HuH-7 (cell line): ENCODE measurements at places on chromosomes 12 and 14.

DNA sequence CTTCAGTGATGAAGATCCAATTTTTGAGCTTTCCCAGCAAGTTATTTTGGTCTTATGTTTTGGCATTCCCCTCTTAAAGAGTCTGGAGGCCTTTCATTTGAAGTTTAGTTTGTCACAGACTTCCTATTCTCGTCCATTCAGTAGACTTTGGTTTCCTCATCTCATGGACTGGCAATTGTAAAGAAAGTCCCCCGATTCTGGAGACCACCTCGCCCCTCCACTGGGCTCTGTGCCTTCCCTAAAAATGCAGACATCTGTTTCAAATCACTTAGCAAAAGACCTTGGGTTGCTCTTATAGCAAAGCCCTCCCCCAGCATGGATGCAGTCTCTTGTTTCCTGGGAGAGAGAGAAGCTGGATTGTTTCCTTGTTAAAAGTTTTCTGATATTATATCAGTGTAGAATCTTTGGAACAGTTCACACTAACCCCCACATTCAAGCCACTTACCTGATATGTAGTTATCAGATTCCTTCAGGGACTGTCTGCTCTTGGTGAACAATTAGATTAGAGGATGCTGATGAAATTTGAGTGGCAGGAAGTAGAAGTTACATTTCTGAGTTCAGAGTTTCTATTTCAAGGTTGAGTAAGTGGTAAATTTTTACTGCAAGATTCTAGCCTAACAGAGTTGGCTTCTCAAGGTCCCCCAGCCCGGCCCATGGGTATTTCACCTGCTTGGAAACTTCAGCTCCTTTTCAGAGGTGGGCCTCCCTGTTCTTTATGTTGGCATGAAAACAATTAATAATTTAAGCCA lies 56.3 kb downstream of the PLXNC1 start:
- DNase-seq, result no peak

GRCh38 chr12:105461271-105461943 lies 130.9 kb downstream of the C12orf75 start:
- DNase-seq, result no peak

DNA sequence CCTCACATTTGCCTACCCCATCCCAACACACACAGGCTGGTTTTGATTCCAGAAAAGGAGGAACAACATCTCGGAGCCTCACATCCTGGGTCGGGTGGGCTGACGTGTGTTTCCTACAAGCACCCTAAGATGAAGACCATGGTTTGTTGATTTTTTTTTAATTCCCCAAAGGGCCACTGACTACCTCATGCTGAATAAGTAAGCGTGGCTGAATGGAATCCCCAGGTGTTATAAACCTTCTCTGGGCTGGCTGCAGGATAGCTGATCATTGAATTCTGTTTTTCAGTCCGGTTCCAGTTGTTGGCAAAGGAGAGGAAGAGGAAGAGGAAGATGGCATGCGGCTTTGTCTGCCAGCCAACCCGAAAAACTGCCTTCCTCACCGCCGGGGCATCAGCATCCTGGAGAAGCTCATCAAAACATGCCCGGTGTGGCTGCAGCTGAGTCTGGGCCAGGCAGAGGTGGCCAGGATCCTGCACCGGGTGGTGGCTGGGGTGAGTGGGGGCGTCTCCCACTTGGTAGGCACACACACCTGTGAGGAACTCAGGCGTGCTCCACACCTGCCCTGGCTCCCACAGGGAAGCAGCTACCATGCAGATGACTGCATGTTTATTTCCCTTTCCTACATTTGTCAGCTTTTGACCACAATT lies 42.0 kb downstream of the RIN3 start:
- no peak for DNase-seq

- DNase-seq, result no peak
Observed at GRCh38 chr14:93962701-93963601, 13.4 kb downstream of the ASB2 start.

GRCh38 chr12:57755454-57756372 lies 810 bp downstream of the MARCHF9 start:
- peak; percentile 62 for DNase-seq

GRCh38 chr12:51362307-51362706 lies 15.8 kb upstream of the CELA1 start:
- DNase-seq, result no peak

GRCh38 chr12:49954863-49955830 lies 4.6 kb downstream of the AQP2 start:
- no peak for DNase-seq

- DNase-seq, result peak; percentile 59
Observed at GRCh38 chr14:104797115-104798044, 1.8 kb upstream of the AKT1 start.

- no peak for DNase-seq
Observed at GRCh38 chr14:91520138-91520537, 10.0 kb upstream of the PPP4R3A start.

DNA sequence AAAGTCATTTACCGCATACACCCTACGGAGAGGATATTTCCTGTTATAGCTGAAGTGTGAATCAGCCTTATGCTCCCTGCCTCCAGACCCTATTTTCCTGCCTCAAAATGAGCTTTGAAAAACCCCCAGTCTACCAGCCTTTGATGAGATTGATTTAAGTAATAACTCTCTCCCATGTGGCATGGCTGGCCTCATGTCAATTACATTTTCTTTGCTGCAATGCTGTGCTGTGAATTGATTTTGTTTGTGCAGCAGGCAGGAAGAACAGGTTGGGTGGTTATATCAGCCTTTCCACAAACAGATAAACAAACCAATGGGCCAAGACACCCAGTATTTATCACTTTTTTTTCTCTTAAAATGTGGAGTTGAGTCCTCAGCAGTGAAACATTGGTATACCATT lies 1105.5 kb upstream of the TMEM132C start:
- DNase-seq, result no peak

- DNase-seq, result no peak
Observed at GRCh38 chr14:53391631-53392285, 238.6 kb upstream of the DDHD1 start.

DNA sequence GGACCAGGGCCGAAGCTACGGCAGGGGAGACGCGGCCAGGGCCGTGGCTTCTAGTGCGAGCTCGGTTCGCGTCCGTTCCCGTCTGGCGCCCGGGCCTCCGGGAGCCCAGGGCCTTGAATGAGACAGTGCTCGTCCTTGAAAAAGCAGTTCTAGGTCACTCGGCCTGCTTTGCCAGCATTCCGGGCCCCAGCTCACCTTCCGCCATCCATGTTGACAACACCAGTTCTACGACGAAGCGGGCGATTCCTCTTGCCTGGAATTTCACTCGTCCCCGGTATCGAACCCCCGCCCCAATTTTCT lies 4.5 kb downstream of the OR10AD1 start:
- DNase-seq, result no peak

GRCh38 chr12:109723311-109723881 lies 9.8 kb downstream of the FAM222A start:
- DNase-seq, result no peak

- DNase-seq, result no peak
Observed at GRCh38 chr14:54591461-54591860, 24.5 kb downstream of the SAMD4A start.

- DNase-seq, result no peak
Observed at GRCh38 chr14:59398841-59399240, 66.3 kb downstream of the GPR135 start.

DNA sequence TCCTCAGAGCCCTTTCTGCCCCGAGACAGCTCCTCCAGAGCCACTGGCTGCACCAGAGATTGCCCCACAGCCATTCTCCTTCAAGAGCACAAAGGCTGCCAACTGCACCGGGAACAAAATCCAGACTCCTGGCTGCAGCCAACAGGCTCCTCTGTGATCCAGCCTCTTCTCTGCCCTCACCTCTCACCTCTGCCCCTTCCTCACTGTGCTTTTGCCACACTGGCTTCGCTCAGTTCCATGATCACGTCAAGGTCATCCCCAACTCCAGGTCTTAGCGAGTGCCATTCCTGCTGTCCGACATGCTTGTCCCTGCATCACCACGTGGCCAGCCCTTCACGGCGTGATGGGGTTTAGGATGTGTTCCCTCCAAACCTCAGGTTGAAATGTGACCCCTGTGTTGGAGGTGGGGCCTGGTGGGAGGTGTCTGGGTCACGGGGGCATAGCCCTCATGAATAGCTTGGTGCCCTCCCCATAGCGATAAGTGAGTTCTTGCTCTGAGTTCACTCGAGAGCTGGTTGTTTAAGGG lies 149.3 kb downstream of the PIWIL1 start:
- no peak for DNase-seq

GRCh38 chr12:93727195-93727811 lies 50.1 kb downstream of the CRADD start:
- DNase-seq, result no peak
